ENCODE measurements at places on chromosomes 7 and 10.

DNA sequence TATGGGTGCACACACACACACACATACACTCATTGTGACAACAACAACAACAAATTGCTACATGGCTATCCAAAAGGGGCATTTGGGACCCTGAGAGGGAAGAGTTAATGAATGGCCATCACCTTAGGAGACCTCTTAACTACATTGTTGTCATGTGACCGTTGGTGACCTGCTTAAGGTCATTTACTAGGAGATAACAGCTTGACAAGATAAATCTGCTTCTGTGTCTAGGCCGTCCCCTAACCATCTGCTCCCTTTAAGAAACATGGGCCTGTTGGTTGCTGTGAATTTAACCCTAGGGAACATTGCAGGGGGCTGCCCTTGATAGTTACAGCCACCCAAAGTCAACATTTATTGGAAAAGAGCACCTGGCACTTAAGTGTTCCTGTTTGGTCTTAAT, 29.7 kb downstream of the C1QL3 start:
- DNase-seq: peak; percentile 70

DNA sequence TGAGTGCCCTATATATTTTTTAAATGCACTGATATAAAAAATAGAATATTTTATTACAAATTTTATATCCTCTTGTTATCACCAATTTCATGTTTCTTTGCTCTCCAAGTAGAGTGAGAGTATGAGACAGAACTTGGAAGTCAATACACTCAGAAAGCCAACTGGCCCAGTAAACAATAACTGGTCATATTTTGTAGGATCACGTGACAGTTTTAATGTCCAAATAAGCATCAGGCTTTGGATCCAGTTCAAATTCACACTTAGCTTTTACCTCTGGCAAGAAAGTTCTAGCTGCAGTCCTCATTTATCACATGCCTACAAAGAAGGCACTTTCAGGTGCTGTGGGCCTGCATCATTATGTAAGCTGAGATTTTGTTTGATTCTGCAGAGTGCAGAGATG, 21.6 kb upstream of the TPK1 start:
- DNase-seq: no peak

DNA sequence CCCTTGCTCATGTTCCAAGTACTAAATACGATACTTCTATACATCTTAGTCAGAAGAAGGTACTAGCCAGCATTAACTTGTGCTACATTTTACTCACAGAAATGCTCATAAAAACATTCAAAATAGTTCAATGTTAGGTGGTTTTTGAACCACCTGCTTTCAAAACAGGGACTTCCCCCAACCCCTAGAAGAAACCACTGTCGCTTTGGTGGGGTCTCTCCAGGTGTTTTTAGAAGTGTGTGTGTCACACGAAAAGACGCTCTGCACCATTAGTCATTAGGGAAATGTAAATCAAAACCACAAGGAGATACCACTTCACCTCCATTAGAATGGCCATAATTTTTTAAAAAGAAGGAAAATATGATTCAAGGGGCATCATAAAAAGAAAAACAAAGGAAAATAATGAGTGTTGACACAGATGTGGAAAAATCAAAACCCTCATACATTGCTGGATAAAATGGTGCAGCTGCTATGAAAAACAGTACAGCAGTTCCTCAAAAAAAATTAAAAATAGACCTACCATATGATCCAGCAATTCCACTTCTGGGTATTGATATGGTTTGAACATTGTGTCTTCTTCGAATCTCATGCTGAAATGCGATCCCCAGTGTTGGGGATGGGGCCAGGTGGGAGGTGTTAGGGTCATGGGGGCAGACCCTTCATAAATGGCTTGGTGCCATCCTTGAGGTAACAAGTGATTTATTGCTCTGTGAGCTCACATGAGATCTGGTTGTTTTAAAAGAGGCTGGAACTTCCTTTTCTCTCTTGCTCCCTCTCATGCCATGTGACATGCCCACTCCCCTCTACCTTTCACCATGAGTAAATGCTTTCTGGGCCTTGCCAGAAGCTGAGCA, 74.2 kb downstream of the MALSU1 start:
- DNase-seq: no peak

- DNase-seq: no peak
Observed at GRCh38 chr7:81298951-81299666, 380.3 kb upstream of the SEMA3C start.

GRCh38 chr7:27212497-27213432, 12.9 kb upstream of the HOXA13 start:
- no peak for DNase-seq

DNA sequence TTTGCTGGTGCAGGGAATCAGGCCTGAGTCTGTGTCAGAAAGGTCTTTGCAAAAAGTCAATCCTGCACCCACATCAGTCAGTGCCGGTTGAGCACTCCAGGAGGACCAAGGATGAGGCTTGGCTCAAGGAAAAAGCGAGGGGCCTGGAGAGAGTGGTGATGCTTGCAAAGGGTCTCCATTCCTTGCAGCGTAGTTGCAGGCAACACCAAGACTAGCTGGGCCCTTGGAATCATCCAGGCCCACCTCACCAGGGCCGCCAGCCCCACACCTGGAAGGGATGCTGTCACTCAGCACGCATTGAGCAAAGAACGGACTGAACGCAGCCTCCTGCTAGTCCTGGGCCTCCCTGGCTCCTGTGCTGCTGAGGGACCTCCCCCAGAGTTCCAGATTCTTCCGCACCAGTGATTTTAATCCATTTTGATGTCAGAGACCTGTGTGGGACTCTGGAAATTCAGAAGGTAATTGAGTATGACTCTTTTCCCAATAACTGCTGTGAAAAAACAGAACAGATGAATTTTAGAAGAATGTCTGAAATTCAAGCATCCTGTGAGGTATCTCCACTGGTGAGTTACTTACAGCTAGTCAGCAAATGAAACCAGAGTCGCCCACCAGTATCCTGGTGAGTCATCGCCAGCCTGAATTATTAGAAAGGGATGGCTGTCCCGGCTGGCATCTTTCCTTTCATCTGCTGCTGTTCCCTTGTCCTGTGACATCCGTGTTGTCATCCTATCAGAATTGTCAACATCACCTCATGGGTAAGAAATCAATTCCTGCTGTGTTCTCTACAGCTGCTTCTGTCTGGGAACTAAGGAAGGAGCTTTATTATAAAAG, 150.8 kb upstream of the NPS start:
- DNase-seq: no peak
